C1 segment of cervical spinal cord (tissue), 14 donors: ENCODE measurements at places on chromosomes 2 and 18.
A peak's percentile ranks its signal among the peaks of the same experiment; 100 is the strongest.

DNA sequence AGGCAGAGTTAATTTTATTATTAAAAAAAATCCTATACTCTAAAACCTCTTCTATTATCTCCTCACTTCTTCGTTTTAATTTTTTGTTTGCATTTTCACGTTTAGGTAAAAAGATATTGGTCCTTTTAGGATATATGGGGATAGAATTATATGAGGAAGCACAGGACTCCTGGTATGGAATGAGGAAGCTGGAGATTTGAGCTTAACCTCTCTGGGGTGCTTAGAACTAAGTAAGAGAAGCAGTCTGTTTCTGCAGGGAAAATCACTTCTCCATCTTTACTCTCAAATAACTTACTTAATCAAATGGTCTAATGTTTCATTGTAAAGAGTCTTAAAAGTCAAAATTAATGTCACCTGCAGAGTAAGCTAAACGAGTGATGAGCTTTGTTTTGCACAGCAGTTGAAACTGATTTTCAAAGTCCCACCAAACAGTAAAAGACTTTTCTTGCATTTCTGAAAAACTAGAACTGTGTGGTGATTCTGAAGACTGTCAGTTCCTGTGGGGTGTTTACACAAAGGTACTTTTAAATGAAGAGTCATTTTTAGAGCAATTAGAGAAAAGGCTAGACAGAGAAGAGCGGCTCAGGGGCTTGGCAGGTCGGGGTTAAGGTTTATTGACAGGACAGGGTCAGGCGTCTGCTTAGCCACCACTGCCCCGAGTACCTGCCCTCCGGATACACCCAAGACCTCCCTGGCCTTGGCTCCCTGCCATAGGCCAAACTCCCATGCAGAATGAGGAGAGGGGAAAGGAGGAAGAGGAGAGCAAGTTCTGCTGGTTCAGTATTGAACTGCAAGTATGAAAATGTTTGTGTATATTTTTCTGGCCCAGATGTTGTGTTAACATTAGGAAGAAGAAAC, 21.6 kb downstream of the METAP1D start:
- no peak for DNase-seq

DNA sequence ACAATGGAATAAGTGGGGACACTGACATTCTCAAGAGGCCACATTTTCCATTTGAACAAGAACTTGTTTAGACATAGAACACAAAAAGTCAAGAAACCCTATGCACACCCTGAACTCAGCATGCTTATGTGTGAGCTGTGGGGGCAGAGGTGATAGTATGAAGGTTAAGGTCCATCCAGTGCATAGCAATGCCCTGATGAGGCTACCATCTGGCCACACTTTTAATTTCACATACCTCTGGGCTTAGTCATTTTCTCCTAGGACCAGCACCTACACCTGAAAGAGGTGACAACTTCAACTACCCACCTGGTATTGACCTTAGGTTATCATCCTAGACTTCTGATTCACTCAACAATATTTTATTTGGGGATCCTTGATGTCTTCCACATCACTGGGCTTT, 139.8 kb downstream of the PIK3C3 start:
- no peak for DNase-seq

DNA sequence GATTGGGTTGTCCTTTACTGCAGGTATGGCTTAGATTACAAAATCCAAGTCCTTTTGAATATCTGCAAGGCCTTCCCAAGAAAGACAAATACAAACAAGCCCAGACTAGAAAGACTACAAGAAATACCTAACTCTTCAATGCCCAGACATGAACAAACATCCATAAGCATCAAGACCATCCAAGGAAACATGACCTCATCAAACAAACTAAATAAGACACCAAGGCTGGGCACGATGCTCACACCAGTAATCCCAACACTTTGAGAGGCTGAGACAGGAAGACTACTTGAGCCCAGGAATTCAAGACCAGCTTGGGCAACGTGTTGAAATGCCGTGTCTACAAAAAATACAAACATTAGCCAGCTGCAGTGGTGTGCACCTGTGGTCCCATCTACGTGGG, 31.7 kb downstream of the MAP4K3 start:
- no peak for DNase-seq

DNA sequence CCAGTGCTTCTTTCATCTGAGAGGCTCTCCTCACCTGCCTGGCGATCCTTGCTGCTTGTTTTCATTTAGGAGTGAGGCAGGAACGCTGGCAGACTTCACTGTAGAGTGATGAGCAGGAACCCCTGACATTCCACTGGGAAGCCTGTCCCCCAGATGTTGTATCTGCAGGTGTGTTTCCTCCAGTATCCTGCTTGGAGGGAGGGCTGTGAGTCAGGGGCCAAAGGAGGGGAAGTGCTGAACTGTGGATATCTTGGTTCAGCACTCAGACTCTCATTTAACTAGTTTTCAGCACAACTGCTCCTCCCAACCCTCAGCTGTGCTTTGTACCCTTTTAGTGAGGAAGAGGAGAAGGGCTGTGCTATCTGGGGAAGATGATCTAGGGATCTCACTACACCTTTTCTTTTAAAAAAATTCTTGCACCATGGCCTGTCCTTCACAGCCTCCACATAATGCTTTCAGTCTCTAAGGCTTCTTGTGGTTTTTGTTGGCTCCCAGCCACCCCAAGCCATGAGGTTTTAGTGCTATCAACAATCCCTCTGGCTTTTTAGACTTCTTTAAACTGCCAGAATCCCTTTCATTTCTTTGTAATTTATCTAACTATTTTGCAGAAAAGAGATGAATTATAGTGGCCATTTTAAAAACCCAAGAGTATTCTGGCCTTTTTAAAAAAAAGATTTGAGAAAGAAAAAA, 11.2 kb downstream of the ANKAR start:
- no peak for DNase-seq

- DNase-seq: no peak
Measured at GRCh38 chr2:160747501-160748170, 254.0 kb upstream of the RBMS1 start.

DNA sequence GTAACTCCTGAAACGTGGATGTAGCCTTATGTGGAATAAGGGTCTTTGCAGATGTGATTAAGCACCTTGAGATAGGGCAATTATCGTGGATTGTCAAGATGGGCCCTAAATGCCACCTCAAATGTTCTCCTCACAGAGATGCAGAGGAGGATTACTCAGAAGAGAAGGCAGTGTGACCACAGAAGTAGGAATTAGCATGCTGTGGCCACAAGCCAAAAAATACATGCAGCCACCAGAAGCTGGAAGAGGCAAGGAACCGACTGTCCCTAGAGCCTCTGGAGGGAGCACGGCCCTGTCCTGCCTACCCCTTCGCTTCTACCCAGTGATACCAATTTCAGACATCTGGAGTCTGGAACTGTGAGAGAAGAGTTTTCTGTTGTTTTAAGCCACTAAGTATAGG, 47.3 kb upstream of the MGAT5 start:
- no peak for DNase-seq

DNA sequence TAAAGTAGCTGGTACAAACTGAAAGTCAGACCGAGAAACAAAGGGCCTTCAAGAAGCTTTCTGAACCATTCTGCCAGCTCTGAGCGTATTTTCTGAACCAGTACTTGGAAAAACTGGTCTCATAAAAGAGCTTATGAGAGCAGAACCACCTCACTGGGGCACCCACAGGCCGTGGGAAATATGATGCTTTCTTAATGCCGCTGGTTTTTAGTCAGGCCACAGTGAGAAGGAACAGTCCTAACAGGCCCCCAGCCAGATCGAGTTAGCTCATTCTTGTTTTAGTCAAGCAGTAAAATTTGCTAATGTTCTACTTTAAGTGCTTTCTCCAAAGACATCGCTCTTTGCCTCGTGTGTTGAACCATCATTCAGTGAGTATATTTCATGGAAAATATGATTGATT, 12.7 kb upstream of the NOSTRIN start:
- no peak for DNase-seq

- DNase-seq: no peak
Measured at GRCh38 chr2:180990794-180991193, 10.4 kb downstream of the UBE2E3 start.

DNA sequence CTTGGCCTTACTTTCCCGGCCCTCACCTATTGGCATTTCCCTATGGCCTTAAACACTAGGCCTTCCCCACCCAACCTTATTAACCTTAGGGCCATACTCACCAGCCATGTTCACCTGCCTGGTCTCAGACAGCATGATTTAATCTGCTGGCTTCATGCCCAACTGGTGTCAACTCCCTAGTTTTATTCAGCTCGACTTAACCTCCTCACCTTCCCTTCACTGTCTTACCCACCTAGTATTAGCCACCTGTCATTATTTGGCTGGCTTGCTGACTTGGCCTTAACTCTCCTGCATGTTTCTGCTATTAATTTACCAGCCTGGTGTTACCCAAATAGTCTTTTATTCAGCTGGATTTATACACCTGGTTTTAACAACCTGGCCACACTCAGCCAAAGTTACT, 136.0 kb upstream of the ZSWIM2 start:
- no peak for DNase-seq

- no peak for DNase-seq
Measured at GRCh38 chr2:233121856-233122255, 61.7 kb downstream of the INPP5D start.

- no peak for DNase-seq
Measured at GRCh38 chr2:133418021-133418420, 150.2 kb downstream of the NCKAP5 start.

GRCh38 chr2:29117636-29118303, 2.6 kb downstream of the CLIP4 start:
- no peak for DNase-seq

DNA sequence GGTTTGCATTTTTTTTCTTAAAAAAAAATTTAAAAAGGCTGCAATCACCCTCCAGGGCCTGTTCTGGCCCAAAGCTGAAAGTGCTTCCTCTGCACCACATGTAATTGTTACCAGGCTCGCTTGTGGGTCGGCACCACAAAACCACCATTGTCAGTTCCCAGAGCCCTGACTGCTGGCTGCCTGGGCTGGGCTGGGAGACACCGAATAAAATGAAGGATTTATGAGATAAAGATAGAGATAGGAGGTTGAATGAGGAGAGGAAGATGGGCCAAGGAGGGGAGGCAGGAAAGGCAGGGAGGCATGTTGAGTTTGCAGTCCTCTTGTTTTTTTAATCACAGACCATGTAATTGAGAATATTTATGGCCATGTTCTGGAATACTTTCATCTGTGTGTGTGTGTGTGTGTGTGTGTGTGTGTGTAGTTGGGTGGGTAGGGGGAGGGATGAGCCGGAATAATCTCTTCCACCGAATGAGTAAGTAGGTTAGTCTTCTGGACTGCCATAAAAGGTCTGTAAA, 14.7 kb downstream of the NRP2 start:
- no peak for DNase-seq

GRCh38 chr2:80302314-80303005, 2.1 kb downstream of the LRRTM1 start:
- DNase-seq: no peak

DNA sequence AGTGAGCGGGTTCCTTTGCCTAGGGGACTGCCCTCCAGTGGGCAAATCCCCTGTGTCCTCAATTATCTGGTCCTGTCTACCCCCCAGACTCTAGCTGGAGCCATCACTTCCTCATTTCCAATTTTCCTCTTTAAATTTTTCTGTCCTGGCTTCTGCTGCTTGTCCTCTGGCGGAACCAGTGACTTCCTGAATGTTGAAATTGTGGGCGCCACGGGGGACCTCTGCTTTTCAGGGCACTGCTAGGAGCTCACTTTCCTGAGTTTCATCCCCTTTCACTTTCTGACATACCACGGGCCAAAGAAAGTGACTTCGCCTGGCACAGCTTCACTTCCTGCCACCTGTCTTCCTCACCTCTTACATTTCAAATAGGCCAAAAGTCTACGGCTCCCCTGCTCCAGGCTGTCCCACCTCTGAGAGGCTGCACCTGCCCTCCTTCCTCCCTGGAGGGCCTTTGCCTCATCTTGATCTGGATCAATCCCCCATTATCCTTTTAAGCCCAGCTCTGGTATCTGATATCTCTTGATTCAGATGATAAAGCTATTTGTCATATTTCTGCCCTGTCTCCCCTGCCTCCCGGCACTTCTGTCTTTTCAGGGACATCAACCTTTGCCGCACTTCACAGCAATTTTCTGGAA, 1.4 kb upstream of the MARCO start:
- DNase-seq: peak; percentile 3

DNA sequence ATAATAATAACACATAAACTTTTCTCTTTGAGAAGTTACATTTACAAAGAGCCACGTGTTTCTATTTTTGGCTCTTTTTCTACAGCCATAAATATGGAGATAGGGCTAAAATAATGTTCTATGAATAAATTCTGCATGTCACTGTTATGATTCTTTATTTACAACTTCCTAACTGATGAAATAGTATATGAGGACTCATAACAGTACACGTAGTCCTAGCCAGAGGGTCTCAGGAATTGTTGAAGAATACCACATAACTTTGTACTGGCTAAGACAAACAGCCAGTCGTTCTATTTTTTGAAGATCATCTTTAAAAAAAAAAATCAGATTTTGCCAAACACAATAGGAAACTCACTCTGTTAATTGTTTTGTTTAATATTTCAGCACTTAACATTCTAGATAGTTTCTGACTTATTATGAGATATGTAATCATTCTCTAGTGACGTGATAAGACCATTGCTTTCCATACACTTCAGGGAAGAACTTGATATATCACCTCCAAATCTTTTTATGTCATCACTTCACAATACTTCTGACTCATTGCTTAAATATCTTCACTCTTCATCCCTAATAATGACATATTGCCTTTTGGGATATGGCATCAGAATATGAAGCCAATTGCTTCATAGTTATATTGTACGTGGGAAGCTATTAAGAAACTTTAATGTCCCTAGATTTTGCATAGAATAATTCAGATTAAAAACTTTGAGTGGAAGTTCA, 256.1 kb downstream of the XIRP2 start:
- no peak for DNase-seq

- DNase-seq: no peak
Measured at GRCh38 chr2:223076573-223076972, 24.6 kb downstream of the KCNE4 start.

- DNase-seq: no peak
Measured at GRCh38 chr2:206423147-206423546, 20.2 kb upstream of the ADAM23 start.

- DNase-seq: no peak
Measured at GRCh38 chr2:28355521-28356094, 37.0 kb upstream of the FOSL2 start.

GRCh38 chr2:9780368-9781130, 62.7 kb upstream of the TAF1B start:
- DNase-seq: no peak

DNA sequence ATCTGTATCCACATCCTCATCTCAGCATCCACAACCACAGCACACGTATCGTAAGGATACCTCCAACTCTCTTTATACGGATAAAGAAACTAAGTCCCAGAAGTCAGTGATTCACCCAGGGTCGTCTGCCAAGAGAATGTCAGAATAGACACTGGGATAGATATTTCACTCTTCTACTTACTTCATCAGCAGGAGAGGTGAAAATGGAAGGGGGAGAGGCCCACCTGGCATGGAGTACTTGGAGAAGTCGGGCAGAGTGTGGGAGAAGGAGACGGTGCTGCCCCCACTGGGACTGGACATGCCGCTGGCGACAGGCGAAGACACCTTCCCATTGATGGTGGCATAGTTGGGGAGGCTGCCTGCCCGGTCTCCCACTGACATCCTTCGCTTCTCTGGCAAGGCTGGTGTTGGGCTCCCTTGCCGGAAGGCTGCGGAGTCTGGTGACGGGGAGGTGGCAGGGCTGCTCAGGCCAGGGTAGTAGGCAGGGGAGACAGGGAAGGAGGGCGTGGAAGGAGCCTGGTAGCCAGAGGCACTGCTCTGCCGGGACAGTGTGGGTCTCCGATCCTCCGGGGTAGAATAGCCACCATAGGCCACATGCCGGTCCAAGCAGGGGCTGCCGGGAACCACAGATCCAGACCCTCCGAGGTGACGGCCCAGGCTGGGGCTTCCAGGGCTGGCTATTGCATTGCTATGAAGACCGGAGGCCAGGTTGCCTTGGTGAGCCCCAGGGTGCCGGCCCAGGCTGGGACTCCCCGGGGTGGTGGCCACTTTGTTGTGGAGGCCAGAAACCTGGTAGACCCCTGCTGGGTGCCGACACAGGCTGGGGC, 185.1 kb downstream of the TNS1 start:
- no peak for DNase-seq
